ENCODE measurements at places on chromosomes 7 and 10.

GRCh38 chr10:130255777-130256176 is 119.6 kb downstream of the GLRX3 start:
- no peak for DNase-seq

DNA sequence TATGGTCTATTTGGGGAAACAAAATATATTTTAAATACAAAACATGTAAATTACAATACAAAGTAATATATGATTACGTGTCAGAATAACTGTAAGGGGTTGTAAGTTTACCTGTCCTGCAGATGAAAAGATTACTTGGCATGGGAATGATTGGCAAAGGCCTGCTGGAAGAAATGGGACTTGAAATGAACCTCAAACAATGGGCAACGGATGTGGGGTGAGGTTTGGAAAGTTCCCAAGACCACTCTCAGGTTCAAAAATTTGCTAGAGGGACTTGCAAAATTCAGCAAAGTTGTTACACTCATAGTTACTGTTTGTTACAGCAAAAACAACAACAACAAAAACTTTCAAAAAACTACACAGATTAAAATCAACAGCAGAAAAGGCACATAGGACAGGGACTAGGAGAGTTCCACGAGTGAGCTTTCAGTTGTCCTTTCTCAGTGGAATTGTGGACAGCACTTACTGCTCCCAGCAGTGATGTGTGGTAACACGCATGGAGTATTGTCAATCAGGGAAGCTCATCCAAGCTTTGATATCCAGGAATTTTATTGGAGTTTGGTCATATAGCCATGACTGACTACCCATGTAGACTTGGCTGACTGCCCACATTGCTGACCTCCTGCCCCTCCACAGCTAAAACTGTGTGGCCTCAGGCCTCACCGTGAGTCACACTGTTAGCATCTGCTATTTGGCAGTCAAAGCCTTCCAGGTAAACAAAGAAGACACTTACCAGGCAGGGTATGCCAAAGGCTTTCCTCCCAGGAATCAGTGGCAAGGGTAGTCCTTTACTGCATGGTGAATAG is 43.8 kb downstream of the EXOC6 start:
- DNase-seq, result no peak

DNA sequence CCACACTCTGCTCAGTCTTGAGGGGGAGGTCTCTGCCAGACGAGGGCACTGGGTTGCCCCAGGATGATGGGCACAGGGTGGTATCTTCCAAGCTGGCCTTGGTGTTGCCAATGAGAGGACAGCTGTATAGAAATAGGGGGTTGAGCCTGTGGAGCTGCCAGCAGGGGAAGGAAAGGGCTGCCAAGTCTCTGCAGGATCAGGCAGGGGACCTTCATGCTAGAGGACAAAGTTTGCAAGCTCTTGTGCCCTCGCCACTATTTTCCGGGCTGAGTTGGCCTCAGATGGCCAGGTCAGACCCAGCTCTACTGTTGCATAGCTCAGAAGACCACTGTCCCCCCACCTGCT is 68.7 kb downstream of the ARHGAP22 start:
- no peak for DNase-seq

DNA sequence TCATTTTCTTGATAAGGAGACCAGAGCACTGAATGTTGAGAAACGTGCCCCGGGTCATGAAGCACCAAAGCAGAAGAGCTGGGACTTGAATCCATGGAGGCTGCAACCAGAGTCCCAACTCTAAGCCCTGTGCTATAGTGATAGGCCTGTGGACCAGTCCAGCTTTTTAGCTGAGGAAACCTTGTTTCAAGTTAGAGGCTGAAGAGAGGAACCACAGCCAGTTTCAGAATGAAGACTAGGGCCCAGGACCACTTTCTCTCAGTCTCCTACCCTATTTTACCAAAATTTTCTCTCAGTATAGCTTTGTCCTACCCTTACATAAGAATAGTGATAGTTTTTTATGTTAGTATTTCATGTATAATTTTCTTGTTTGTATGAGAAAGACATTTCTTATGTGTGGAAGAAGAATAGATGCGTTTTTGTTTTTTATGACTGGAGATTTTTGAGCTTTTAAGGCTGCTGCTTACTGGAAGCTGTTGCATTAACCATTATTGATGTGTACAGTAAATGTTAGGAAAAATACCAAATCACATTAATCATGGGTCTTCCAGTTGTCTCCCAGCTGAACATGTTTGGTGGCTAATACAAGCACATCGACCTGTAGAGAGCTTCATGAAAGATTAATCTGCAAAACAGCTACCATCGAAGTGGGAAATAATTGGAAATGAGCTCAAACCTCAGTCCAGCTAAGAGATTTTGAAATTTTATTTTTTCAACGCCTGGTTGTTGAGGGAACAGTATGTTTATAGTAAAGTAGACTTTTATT is 45.0 kb upstream of the CSTF2T start:
- no peak for DNase-seq

GRCh38 chr7:38760226-38760625 is 129.1 kb upstream of the AMPH start:
- no peak for DNase-seq

DNA sequence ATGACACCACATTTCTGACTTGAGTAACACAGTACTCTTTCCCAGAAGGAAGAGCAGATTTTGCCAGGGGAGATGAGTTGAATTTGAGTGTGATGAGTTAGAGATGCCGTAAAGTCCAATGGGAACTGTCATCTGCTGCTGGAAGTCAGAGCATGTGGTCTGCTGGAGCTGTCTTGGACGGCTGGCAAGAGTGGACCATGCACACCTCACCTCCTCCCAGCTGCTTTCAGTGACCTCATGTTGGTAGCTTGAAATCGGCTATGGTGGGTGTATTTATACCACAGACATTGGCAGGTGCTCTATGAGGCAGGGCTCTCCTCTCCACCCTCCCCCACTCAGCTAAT is 82.3 kb downstream of the COL13A1 start:
- DNase-seq, result no peak

DNA sequence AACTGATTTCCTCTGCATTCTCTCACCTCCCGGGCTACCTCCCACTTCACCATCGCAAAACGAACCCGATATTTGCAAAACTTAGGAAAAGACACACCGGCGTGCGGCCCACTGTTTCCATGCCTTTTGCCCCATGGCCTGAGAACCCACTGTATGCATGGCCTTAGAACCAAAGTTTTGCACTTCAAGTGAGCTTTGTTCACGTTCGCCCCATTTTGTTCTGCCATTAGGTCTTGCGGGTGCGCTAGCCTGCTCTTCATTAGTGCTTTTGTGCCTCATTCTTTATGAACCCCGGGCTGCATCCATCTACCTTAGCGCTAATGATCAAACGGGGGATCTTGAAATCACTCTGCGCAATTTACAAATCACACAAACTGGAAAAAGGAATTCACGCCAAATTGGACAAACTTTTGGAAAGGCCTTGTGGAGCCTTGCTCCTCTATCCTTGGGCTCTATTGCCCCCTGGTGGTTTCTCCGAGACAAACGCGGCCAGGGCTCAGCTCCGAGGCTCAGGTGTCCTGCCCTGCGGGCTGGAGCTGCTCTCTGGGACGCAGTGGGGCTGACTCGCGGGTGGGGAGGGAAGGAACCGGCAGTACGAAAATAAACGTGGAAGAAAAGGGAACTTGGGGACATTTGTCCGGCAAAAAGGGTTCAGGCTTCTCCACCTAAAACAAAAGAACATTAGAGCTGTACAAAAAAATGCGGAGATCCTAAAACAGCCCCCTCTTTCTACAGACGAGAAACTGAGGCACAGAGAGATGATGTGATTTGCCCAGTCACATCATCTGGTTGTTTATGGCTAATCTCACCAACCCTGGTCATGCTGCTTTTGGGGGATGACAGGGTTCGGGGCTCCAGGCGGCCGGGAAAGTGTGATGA is 300.4 kb upstream of the NFE2L3 start:
- peak; percentile 81 for DNase-seq

DNA sequence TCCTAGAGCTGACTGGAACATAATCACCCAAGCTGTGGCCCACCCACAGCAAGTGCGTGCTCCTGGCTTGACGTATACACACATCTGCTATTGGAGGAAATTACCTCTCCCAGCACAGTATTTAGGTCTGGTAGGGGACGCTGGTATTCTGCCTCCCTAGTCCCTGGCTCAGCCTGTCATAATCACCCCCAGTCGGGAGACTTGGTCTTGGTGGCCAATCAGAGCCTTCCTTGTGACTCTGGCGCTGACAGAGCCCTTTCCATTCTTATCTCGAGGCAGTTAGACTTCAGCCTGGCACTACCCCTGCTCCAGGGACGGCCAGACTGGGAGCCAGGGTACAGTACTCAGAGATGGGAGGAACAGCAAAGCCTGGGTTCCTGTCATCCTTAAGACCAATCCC is 14.3 kb upstream of the PRKAG2 start:
- no peak for DNase-seq

DNA sequence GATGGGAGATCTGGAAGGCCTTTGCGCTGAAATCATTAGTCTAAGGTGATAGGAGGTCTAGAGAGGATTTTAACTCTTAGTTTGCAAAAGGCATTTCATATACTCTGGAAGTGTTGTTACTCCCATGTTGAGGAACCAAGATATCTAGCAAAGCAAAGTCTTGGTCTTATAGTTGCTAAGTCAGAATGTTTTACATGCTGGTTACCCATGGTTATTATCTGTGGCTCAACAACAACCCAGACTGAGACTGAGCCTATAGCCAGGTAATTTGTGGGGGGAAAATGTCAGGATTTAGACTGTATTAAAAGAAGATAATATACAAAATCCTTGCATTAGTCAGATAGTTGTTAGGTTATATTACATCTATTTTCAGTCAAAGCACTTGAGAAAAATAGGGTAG is 50.9 kb downstream of the LSMEM1 start:
- DNase-seq, result no peak

DNA sequence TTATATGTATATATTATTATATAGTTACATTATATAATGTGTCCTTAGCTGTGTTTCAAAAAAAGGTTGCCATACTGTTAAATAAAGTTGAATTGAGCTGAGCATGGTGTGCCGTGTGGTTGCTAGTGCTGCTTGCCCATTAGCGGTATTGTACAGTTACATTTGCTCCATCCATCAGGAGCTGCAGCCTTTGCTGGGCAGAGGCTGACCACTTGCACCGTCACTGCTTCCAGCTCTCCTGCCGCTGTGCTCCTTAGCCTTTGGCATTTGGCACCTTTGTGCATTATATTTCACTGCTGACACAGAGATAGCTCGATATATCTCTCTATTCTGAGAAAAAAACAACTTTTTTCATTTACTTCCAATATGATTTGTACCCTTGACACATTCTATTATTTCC is 372.2 kb downstream of the PHTF2 start:
- no peak for DNase-seq

GRCh38 chr10:82289945-82290344 is 415.0 kb downstream of the NRG3 start:
- DNase-seq, result no peak

- no peak for DNase-seq
Observed at GRCh38 chr7:101681170-101682007, 52.3 kb upstream of the MYL10 start.

DNA sequence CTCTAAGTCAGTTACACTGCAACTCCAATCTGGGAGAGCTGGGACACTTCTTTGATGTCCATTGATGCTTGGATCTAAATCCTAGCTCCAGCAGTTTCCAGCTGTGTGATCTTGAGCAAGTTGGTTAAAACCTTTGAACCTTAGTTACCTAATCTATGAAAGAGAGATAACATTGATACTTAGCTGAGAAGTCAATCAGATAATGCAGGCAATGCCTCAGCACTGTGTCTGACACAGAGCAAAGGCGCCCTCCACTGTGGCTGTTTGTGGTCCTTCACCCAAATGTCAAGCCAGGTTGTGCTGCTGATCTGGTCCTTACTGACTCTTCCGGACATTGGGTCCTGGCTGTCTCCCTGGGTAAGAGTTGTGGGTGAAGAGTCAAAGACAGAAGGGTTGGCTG is 20.2 kb downstream of the DNTT start:
- no peak for DNase-seq

GRCh38 chr7:33793616-33794015 is 111.7 kb upstream of the BMPER start:
- no peak for DNase-seq

DNA sequence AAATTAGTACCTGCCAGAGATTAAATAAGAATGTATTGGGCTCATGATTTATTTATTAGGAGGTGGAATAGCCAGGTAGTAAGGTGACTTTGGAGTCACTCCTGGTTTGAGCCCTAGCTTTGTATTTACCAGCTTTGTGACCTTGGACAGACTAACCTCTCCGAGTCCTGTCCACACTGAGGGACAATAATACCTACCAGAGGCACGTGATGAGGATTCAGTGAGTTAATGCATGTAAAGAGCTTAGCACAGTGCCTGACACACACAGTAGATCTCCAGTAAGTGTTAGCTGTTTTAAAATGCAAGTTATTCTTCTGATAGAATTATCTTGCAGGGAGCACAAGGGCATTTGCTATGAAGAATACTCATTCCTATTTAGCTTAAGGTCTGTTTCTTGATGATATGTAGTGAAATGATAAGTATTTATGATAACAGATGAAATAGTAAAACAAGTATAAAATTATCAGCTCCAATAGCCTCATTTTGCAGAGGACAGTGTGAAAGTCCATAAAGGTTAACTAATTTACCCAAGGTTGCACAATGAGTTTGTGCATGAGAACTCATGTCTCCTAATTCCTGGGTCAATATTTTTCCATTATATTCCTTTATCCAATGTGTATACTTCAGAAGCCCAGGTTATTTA is 36.4 kb downstream of the RABGEF1 start:
- DNase-seq, result no peak

DNA sequence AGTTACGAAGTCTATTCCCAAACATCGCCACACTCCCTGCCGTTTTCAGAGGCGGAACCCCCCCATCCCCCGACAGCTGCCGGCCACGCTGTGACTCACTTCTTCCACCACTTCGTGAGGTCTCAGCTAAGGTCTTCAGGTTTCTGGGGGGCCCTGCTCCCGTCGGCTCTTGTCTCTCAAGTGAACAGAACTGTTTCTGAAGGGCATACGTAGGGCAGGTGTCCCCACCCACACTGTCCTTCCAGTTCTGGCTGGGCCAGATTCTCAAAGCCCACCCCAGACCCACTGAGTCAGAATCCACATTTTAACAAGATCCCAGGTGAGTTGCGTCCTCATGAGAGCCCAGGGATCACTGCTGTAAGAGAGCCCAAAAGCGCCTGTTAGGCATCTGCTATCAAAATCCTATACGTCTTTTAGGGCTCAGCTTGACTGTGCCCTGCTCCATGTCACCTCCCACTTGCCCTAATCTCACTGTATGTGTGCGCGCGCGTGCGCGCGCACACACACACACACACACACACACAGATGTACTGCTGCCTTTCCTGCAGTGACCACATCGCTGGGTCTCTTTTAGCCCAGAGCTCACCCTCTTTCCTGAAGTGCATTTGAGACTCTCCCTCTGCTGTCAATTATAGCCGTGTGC is 78.8 kb downstream of the PROSER2 start:
- DNase-seq, result no peak

- DNase-seq, result no peak
Observed at GRCh38 chr7:95102662-95103061, 195.3 kb downstream of the PPP1R9A start.

GRCh38 chr7:16511314-16511713 is 15.3 kb upstream of the LRRC72 start:
- no peak for DNase-seq

DNA sequence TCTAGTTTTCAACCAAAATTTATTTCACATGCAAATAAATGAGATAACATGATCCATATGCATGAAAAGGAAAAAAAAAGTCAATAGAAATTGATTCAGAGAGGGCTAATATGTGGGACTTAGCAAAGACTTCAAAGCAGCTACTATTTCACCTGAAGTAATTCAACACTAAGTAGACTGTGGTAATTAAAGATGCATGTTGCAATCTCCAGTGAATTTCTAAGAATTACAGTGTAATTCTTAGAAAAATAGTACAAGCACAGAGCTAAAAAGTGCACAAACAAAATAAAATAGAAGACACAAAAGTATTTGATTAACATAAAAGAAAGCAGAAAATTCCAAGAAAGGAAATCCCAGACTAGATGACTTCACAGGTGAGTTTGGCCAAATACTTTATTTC is 25.7 kb downstream of the GPR22 start:
- DNase-seq, result no peak
